ENCODE measurements at places on chromosomes 12 and 14.

GRCh38 chr14:79383031-79383430 lies 828.3 kb downstream of the DIO2 start:
- DNase-seq: no peak

- no peak for DNase-seq
Observed at GRCh38 chr12:9114946-9115345, 773 bp downstream of the A2M start.

GRCh38 chr12:30927222-30927611 lies 669 bp downstream of the TSPAN11 start:
- DNase-seq: no peak

DNA sequence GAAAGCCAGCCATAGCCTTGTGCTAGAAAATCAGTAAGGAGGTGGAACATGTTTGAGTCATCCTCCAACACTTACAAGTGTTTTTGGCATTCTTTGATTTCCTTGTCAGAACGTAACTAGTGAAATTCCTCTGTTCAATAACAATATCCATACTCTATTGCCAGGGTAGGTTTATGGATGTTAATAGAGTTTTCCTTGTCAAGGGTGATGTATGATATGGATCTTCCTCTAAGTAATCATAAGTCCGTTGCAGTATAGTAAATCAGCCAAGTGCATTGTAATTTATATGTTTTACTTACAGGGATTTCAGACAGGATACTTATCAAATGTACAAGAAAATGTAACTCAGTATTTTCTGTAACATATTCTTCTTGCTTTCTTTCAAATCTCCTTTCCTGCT lies 19.4 kb downstream of the NAV3 start:
- no peak for DNase-seq

DNA sequence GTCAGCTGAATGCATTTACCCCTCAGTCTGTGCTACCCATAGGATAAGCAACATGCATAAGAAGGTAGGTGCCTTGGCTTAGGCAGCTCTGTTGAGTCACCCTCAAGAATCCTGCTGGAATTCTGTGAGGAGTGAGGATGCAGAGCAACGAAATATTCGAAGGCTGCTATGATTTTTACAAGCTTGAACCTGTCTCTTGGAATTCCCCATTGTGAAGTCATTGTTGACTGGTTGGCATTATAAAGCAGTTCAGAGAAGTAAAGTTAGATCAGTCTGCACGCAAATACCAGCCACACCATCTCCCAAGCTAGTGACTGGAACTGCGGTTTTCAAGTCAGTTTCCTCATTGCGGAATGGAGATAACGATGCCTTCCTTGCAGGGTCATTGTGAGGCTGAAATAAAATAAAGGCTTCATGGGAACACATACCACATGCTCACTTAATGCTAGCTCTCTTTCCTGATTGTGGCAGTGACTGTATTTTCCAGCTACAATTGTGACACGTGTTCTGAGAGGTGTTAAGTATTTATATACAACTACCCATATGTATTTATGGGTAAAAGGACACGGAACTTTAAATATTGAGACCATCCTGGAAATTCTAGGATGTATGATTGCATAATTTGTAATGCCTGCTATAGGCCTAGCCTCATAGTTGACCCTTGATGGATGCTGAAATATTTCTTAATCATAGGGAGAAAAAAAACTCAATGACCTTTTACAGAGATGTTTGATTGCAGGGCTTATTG lies 96.7 kb downstream of the ETV6 start:
- DNase-seq: no peak

- no peak for DNase-seq
Observed at GRCh38 chr12:41521872-41522379, 333.8 kb downstream of the PDZRN4 start.

GRCh38 chr14:52935833-52936232 lies 15.0 kb downstream of the FERMT2 start:
- DNase-seq: no peak

GRCh38 chr12:39490500-39491282 lies 47.8 kb upstream of the KIF21A start:
- DNase-seq: no peak

DNA sequence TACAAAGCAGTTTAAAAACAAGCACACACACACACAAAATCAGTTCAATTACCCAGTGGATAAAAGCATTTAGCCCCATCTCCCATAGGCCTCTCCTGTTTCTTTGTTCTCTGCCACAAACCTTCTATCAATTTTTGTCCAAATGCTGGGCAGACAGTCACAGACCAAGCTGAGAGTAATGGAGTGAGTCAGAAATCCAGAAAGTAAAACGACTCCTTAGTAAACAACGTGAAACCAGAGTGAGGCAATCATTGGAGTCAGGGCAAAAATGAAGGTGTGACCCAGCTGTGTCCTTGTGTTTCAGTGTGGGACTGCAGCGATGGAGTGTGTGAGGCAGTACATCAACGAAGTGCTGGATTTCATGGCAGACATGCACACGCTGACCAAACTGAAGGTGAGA lies 102.0 kb downstream of the PRIMA1 start:
- DNase-seq: no peak

DNA sequence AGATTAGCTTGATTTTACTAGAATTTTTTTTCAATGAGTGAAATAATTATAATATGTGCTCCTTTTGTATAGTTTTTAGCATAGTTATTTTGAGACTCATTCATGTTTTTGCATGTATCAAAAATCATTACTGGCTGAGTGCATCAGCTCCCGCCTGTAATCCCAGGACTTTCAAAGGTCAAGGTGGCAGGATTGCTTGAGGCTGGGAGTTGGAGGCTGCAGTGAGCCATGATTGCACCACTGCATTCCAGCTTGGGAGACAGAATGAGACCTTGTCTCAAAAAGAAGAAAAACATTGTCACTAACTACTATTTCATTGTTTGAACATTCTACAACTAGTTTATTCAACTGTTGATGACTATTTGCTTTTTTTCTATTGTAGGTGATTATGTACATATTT lies 802.7 kb downstream of the SLC16A7 start:
- no peak for DNase-seq

Data from stimulated activated CD8-positive, alpha-beta memory T cell treated with anti-CD3 and anti-CD28 coated beads, Interleukin-15, amount 100 ng/mL, for 4 hours (primary cell).